Activated naive CD8-positive, alpha-beta T cell treated with anti-CD3 and anti-CD28 coated beads, Interleukin-2, amount 50 U/mL, for 24 hours (primary cell): ENCODE measurements at places on chromosomes 11 and 22.

DNA sequence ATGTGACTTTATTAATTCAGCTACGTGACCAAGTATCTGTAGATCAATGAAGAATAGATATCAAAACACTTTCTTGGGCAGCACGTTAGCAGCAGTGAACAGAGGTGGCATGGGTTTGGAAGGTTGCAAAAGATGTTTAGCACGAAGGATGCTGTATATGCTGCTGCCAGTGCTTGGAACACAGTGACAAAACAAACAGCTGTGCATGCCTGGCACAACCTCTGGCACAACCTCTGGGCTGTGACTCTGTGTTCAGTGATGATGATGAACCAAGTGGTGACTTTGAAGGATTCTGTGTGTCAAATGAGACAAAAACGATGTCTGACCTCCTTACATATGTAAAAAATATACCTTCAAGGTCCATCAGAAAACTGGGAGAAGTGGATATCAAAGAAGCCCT is 104.7 kb downstream of the TBC1D22A start:
- H3K4me3 ChIP-seq: no peak overlapping the region
- H3K27me3 ChIP-seq: no peaks in the 10 kb centered on the region
- H3K27ac ChIP-seq: no peak overlapping the region
- peaks cover 3% of the 10 kb centered on the region for H3K4me1 ChIP-seq
- H3K36me3 ChIP-seq: peaks cover 54% of the 10 kb centered on the region

DNA sequence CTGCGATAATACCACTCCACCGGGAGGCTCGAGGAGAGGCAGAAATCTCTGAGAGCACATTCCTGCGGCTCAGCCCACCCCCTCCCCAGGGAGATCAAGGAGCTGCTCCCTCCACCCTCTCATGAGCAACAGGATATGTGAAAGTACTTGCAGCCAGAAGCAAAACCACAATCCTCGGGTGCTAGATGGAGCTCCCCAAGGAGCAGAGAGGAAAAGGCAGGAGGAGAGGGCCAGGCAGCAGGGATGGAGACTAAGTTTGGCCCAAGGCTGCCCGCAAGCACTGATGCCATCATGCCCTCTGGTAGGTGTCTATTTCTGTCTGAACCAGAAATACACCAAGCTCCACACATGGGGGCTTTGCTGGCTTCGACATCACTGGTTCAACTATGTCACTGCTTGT is 22.3 kb downstream of the VPS37C start:
- H3K27me3 ChIP-seq: no peaks in the 10 kb centered on the region
- H3K4me3 ChIP-seq: no peak overlapping the region
- no peak overlapping the region for H3K27ac ChIP-seq
- H3K4me1 ChIP-seq: peaks cover 9% of the 10 kb centered on the region
- peaks cover 9% of the 10 kb centered on the region for H3K36me3 ChIP-seq
- no peak for DNase-seq

GRCh38 chr22:50535113-50535512 is 5.3 kb upstream of the TYMP start:
- H3K4me1 ChIP-seq: peaks cover 55% of the 10 kb centered on the region
- H3K27me3 ChIP-seq: no peaks in the 10 kb centered on the region
- no peaks in the 10 kb centered on the region for H3K36me3 ChIP-seq
- H3K4me3 ChIP-seq: no peak overlapping the region
- no peak for DNase-seq

DNA sequence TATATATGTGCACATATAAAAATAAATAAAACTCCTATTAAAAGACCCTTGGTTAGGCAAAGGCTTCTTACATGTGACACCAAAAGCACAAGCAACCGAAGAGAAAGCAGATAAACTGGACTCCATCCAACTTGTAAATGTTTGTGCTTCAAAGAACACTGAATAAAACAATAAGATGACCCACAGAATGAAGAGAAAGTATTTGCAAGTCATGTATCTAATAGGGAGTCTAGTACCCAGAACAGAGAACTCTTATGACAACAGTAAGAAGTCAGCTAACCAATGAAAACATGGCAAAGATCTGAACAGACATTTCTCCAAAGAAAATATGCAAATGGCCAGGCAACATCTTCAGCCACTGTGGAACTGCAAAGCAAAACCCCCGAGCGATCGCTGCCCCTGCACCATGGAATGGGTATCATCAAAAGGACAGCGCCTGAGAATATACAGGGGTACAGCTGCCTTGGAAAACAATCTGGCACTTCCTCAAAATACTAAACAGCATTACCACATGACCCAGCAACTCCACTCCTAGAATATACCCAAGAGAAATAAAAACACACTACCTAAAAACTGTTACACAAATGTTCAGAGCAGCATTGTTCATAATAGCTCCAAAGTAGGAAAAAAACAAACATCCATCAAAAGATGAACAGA is 17.2 kb downstream of the BRD1 start:
- DNase-seq: no peak
- no peak overlapping the region for H3K4me3 ChIP-seq
- peaks cover 75% of the 10 kb centered on the region for H3K4me1 ChIP-seq
- H3K27ac ChIP-seq: peak overlapping the region; percentile 51

- no peak for DNase-seq
- H3K27ac ChIP-seq: no peak overlapping the region
Observed at GRCh38 chr11:108897071-108897481, 232.2 kb downstream of the DDX10 start.

GRCh38 chr11:79381036-79381435 is 59.8 kb downstream of the TENM4 start:
- no peak for DNase-seq
- H3K4me1 ChIP-seq: no peaks in the 10 kb centered on the region
- H3K27ac ChIP-seq: no peak overlapping the region
- H3K4me3 ChIP-seq: no peak overlapping the region

DNA sequence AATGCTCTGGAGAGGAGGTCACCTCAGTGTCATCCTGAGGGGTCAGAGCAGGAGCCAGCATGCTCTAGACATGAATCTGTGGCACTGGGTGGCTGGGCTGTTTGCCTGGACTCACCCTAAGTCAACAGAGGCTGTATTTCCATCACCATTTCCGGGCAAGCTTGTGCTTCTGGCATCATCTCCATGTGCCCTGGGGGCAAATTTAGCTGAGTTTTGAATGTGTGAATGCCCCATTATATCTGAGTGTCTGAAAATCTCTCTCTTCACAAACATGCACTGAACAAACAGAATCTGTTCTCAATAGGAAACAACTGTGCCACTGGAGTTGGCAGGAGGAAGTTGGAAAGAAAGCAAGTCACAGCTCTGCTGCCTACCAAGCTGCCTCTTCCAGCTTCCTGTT is 356.2 kb downstream of the GRM5 start:
- H3K4me1 ChIP-seq: no peaks in the 10 kb centered on the region
- no peak for DNase-seq
- H3K27me3 ChIP-seq: no peaks in the 10 kb centered on the region
- no peak overlapping the region for H3K27ac ChIP-seq

DNA sequence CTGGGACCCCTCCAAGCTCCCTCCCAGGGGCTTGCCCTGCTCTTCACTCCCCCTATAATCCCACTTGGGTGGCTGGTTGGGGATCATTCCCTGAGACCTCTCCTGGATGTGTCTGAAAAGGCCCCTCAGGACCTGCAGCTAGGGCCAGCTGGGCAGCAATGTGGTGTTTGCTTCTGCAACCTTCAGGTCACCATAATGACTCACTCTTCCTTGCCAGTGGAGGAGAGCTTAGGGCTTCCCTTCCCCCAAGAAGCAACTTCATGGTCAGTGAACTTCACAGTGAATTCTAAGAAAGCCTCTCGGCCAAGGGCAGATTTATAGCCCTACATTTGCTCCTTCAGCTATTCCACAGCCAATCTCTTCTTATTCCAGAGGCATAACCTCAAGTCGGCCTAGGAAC is 45.1 kb upstream of the TSPAN18 start:
- no peak for DNase-seq
- H3K4me3 ChIP-seq: no peak overlapping the region
- H3K27me3 ChIP-seq: no peaks in the 10 kb centered on the region
- peak overlapping the region; percentile 21 for H3K27ac ChIP-seq
- H3K36me3 ChIP-seq: no peaks in the 10 kb centered on the region
- H3K4me1 ChIP-seq: peaks cover 27% of the 10 kb centered on the region

DNA sequence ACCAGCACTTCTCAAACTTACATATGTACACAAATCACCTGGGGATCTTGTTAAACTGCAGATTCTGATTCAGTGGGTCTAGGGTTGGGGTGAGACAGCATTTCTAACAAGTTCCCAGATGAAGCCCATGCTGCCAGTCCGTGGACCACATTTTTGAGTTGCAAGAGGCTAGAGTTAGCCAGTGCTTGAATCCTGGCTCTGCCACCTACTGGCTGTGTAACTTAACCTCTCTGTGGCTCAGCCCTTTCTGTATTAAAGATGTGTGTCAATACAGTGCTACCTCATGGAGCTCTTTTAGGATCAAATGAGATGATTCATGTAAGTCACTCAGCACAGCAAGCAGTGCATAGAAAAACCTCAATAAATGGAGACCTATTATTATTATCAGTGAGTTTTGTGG is 90.2 kb upstream of the ISX start:
- DNase-seq: no peak
- H3K27me3 ChIP-seq: peaks cover 8% of the 10 kb centered on the region
- H3K4me1 ChIP-seq: no peaks in the 10 kb centered on the region
- no peak overlapping the region for H3K4me3 ChIP-seq

DNA sequence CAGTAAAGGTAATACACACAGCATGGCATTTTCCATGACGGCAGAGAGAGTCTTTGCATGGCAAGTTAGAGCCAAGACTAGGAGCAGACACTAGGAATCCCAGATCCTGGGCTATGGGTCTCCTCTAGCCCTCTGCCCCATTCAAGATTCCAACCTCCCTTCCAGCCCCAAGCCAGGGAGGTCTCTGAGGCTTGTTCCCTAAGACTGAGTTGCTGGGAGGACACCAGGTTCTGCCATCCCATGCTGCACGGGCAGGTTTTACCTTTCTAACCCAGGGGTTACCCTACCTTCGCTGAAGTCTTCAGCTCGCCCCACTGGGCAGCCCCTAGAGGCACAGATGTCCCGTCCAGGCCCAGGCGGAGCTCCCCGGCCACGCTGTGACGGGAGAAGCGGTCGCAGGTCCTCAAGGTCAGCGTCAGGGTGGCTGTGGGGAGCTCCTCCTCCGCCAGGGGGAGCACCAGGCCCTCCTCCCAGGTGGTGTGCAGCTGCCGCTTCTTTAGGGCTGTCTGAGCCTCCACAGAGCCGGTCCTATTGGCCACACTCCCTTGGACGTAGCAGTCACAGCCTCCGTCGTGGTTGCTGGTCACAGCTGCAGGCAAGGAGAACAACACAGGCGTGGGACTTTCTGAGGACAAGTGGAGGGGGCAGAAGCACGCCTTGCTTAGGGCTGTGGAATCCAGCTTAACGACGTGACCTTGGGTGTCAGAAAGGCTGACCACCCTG is 33.8 kb downstream of the SYT13 start:
- no peaks in the 10 kb centered on the region for H3K36me3 ChIP-seq
- no peaks in the 10 kb centered on the region for H3K4me1 ChIP-seq
- H3K27me3 ChIP-seq: peaks cover 15% of the 10 kb centered on the region
- no peak overlapping the region for H3K27ac ChIP-seq
- no peak overlapping the region for H3K4me3 ChIP-seq
- peak; percentile 40 for DNase-seq

- no peaks in the 10 kb centered on the region for H3K36me3 ChIP-seq
- no peaks in the 10 kb centered on the region for H3K4me1 ChIP-seq
- no peak overlapping the region for H3K27ac ChIP-seq
- DNase-seq: no peak
Observed at GRCh38 chr11:46877580-46877979, 31.5 kb upstream of the CKAP5 start.
